Non-pigmented ciliary epithelial cell (primary cell): ENCODE measurements at places on chromosomes 7 and 10.

DNA sequence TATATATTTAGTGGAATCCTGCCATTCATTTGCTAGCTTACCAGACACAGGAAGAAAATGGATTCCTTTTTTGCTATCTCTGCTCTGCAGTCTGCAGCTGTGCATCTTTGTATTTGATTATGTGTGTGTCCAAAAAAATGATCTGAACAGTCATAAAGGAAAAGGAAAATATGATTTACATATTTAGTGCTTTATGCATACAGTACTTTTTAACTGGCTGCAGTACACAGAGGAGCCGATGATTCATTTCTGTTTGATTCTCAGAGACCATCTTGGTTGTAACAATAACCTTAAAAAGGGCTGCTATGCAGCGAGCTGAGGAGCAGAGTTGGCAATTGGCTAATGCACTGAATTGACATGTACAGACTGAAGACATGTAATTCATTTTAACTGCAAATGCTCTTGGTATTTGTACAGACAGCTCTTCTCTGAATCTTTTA is 151.3 kb upstream of the FZD1 start:
- DNase-seq: no peak

DNA sequence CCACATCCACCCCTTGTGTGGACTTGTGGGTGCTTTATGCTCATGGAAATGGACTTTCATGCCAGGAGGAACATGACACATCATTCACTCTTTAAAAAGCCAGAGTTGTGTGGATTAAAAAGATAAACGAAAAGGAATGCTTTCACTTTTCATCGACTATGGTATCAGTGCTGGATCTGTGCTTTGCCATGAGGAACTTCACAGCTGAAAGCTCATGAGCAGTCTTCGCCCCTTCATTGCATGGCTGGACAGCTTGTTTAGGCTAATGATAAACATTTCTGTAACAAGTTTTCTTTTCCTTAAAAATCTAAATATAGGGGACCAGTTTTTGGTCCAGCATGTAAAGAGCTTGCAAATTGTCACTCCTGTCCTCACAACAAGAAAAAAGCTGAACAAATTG is 173.6 kb upstream of the NPS start:
- DNase-seq: no peak

GRCh38 chr7:109873296-109873695 is 1217.6 kb upstream of the LRRN3 start:
- DNase-seq: no peak

DNA sequence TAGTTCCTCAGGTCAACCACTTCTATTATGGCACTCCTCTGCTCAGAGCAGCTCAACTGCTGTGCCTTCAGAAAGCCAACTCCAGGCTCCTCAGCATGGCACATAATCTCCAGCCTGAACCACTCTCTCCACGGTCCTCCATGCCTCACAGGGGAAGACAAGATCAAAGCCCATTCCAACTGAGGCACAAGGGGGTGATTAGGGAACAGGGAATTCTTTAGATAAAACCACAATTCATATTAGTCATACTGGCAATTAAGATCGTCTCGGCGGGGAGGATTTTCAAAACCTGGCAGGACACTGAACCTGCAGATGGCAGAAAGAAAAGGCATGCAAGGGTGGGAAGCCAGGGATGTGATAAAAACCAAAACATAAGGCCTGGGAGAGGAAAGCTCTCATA is 361.6 kb downstream of the FGFR2 start:
- no peak for DNase-seq

GRCh38 chr7:101803203-101804087 is 14.0 kb upstream of the CUX1 start:
- DNase-seq: no peak

- no peak for DNase-seq
These were observed 223.1 kb upstream of the INHBA start for GRCh38 chr7:41925946-41926345.

DNA sequence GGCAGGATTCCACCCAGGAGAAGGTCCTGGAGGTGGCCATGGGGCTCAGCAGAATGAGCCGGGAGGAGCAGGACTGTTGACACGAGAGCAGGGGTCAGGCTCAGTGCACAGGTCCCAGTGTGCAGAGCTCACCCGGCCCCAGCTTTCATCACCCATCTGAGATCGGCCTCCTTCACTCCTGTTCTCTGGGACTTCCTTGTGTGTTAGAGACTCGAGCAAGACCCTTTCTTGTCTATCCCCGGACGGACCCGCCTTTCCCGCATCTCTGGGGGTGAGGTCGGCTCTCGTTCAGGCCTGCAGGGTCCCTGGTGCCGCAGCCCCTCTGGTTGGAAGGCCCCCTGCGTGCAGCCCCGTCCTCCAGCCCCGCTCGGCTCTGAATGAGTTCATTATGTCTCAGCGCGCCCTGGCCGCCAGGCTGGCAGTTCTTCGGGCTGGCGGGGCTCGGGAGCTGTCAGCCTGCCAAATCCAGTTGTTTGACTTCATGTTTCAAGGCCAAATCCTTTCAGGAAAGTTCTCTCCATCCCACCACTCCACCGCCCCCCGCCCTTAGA is 127.9 kb downstream of the LHPP start:
- no peak for DNase-seq
